ENCODE measurements at places on chromosomes 1 and 21. TPM values are rescaled to one million over a fixed set of nuclear protein-coding genes. Genes with fewer than 3 reads are reported as not detected.

SPTA1 gene
- not detected for total RNA-seq

TAS1R1 gene
- total RNA-seq = not detected

GRCh38 chr1:103063921-103064320 lies 44.4 kb downstream of the COL11A1 start:
- DNase-seq = no peak

DNA sequence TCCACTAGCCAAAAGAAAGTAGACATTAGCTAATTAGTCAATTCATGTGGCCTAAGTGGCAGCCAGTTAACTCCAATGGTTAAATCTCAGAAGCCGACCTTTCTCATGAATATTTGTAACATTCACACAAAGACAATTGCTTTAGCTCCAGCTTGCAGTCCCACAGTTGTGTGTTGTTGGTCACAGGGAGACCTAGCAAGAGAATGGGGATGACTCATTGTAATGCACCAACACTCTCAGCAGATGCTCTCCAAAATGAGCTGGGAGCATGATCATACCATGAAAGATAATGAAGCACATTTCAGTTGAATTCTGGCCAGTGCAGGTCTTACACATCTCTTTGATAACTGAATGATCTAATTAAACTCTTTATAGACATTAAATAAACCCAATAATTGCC lies 160.4 kb downstream of the HLX start:
- DNase-seq = no peak

DNA sequence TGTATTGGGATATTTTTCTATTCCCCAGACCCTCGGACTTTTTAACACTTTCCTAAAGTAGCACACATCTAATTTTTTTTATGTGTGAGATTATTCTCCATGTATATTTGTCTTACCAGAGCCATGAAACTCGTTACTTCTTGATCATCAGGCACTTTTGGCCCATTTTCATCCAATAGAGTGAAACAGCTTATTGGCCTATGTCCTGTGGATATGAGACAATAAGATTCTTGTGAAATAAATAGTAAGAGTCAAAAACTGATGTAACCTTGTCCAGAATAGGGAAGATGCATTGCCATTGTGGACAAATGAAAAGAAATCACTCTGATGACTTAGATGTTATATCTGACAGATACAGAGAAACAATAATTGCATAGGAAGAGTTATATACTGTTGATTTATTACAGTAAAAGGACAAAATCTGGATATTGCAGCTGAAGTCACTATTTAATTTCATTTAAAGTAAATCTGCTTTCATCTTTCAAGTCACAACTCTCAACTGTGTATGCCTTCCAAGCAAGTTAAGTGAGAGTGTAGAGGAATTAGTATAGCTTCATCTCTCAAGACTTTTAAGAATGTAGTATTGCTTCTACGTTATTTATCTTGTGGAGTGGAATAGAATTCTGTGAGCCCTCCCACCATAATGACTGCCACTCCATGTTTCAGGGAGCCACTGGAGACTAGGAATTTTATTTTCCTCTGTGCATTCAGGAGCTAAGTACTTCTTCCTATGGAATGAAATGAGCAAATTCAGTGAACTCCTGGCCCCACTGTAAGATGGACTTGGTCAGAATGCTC lies 86.9 kb downstream of the ADAMTS1 start:
- DNase-seq = no peak

Measured in left ventricle myocardium inferior (tissue), 1 donor.